Iris pigment epithelial cell (primary cell): ENCODE measurements at places on chromosomes 2 and 18.

DNA sequence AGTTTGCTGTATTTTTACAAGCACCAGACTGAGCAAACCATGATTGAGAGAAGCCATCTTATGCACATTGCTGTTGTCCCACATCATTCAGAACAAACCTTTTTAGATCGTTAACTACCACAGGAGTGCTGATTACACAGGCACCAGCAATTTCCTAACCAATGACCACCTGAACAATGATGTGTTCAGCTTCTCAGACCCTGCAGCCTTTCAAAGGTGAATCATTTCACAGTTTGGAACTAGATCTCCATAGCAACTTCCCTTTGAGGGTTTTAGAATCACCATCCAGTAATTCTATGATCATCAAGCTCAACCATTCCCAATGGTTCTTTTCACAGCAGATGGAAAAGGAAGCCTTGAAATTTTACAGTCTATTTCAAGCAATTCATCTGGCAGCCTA lies 71.4 kb downstream of the OLA1 start:
- peak; percentile 44 for DNase-seq

GRCh38 chr2:170523506-170523905 lies 191.6 kb upstream of the SP5 start:
- no peak for DNase-seq

- peak; percentile 79 for DNase-seq
Measured at GRCh38 chr2:171515672-171516298, 6.5 kb upstream of the CYBRD1 start.

- DNase-seq: no peak
Measured at GRCh38 chr2:10785260-10785659, 27.3 kb downstream of the PDIA6 start.

GRCh38 chr2:204842661-204843485 lies 297.6 kb downstream of the PARD3B start:
- DNase-seq: peak; percentile 98

GRCh38 chr2:65655000-65655399 lies 222.6 kb upstream of the SPRED2 start:
- no peak for DNase-seq

GRCh38 chr2:46171411-46171953 lies 125.7 kb upstream of the EPAS1 start:
- DNase-seq: peak; percentile 93

DNA sequence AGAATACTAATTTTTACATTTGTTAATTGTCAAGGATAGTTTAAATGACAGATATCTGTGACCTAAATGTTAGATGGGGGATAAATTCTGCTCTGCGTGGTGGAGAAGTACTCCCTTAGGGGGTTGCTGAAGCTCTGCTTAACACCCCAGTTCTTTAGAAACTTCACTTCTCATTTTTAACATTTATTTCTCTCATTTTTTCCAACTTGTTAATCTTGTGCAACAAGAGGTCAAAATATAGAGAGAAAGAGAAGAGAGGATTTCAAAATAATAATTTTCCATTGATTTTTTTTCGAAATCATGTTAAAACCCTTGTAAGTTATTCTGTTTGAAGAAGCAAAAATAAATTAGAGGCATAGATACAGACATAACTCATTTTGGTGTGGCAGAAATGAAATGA lies 61.3 kb upstream of the SLC8A1 start:
- no peak for DNase-seq

DNA sequence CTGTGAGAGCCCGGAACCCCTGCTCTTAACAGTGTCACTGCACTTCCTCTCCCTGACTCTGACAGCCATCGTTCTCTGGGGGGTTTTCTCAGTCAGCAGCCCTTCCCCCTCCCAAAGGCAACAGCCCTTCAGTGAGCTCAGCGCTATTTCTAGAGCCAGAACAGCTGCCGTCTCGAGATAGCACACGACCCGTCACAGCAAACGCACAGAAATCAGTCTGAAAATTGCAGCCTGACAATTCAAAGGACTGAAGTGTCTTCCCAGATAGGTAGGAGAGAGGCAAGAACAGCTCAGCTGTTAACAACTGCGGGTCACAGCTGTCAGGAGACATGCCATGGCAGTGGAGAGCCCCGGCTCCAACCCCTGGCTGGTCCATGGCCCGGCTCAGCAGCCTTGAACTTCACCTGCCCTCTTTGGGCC lies 45.4 kb downstream of the ST8SIA5 start:
- DNase-seq: no peak

- DNase-seq: peak; percentile 71
Measured at GRCh38 chr2:101520246-101520645, 45.3 kb upstream of the RFX8 start.
